ENCODE measurements at places on chromosomes 7 and 10.

DNA sequence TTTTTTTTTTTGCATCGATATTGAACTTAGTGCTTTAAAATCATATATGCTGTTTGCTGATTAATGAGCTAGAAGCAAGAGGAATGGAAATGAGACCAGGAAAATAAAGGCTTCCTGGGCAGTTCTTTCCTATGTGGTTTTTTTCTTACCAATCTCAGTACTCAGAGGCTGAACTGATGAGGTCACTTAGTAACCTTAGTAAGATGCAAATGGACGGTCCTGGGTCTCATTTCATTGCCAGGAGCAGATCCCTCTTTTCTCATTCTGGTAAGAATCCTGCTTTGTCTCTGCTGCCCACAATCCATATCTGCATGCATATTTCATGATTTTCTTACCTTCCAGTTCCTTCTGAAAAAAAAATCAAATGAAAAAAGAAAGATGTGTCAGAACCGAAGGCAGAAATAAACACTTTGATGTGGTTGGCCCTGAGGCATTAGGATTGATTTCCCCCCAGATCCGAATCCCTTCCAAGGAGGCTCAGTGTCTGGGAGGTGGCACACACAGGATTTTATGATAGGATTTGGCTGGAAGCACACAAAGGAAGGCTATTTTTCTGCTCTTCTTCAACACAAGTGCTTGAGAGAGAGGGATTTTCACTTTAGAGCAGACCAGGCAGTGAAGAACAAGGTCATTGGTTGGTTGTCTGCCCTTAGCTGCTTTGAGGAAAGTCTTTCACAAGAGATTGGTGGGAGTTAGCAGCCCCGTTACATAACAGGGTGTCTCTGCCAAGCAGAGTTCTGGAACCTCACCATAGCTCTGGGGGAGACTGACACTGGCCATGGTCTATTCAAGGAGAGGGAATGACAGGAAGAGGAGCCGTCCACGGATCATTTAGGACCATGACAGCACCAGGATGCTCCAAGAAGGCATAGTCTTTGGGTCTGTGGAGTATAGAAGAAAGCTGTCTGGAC lies 150.0 kb downstream of the CAMK1D start:
- DNase-seq: peak; percentile 42

DNA sequence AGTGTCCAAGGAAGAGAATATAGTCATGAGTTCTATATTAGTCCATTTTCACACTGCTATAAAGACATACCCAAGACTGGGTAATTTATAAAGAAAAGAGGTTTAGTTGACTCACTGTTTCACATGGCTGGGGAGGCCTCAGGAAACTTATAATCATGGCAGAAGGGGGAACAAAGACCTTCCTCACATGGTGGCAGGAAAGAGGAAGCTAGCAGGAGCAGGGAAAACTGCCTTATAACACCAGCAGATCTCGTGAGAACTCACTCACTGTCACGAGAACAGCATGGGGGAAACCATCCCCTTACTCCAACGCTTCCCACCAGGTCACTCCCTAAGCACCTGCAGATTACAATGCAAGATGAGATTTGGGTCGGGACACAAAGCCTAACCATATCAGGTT lies 139.0 kb upstream of the ZNF438 start:
- no peak for DNase-seq

DNA sequence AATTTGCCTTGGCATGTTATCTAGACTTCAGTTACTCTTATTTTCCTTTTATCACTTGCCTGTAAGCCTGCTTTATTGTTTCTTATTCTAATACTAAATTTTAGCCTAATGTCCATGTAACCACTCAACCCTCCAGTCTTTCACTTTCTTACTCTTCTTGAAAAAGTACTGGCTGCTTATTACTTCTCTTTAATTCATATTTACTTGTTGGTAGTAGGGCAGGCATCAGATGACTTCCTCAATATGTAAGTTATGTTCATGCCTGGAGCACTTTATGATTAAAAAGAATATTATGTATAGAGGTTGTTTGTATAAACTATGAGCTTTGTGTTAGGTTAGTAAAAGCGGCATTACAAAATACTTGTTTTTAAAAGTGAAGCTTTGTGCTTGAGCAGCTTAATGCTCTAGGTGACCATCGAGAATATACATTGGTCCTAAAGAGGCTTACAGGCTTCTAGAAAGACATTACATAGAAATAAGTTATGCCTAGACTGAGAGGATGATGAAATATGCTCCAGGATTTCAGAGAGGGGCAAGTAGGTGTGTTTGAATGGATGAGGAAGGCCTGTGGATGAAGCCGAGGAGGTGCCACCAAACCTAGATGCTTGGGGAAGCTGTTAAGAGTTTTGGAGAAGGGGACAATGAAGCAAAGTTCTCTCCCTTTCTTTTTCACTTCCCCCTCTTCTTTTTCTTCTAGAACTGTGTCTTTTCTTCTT lies 207.1 kb upstream of the HDAC9 start:
- DNase-seq: no peak

DNA sequence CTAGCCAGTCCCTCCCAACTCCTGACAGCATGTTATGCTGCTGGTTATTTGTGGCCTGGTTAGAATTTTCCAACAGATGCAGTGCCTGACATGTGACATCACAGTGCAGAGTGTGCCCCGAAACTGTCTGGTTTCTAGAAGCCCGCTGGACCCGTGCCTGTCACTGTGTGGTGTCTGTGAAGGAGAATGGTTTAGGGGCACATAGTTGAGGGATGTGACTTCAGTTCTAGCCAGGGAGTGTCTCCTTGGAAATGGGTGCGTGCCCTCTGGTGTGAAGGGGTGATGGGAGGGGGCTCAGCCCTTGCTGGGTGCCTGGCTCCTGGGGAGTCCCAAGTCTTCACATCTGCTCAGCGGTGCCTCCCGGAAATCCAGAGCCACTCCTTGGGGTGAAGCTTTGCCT lies 303.6 kb downstream of the GLRX3 start:
- no peak for DNase-seq

- no peak for DNase-seq
These were observed 2.1 kb downstream of the PAXIP1 start for GRCh38 chr7:155000795-155001194.

DNA sequence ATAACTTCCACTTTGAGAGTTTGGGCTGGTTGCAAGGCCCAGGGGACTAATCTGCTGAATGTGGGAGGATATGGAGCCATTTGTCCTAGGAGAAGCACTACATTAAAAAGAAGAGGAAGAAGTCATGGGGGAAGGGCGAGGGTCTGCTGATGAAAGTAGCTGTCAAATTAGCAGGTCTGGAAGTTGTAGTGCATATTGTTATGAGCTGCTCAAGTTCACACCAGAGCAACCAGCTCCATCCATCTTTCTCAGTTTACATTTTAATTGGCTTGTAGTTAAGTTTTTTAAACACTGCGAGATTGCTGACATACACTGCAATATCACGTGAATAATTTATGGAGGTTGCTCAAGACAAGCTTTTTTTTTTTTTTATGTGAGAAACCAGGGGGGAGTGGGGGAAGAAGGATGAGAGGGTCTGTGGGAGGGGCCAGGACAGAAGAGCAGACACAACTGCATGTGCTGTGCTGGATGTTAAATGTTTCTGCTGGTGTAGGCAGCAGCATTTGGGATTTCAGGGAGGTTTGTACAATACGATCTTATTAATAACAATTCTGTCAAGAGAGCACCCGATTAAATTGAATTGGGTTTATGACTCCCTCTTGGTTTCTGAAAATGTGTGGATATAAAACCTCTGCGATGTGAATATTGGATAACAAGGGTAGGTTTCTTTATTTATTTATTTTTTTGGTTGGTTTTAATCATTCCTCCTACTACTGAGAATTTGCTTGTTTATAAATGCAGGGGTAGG lies 759.0 kb upstream of the GALNT17 start:
- no peak for DNase-seq

GRCh38 chr7:123028339-123028738 lies 32.8 kb upstream of the TAS2R16 start:
- peak; percentile 37 for DNase-seq

- DNase-seq: peak; percentile 52
These were observed 22.0 kb upstream of the FZD1 start for GRCh38 chr7:91242097-91242844.

DNA sequence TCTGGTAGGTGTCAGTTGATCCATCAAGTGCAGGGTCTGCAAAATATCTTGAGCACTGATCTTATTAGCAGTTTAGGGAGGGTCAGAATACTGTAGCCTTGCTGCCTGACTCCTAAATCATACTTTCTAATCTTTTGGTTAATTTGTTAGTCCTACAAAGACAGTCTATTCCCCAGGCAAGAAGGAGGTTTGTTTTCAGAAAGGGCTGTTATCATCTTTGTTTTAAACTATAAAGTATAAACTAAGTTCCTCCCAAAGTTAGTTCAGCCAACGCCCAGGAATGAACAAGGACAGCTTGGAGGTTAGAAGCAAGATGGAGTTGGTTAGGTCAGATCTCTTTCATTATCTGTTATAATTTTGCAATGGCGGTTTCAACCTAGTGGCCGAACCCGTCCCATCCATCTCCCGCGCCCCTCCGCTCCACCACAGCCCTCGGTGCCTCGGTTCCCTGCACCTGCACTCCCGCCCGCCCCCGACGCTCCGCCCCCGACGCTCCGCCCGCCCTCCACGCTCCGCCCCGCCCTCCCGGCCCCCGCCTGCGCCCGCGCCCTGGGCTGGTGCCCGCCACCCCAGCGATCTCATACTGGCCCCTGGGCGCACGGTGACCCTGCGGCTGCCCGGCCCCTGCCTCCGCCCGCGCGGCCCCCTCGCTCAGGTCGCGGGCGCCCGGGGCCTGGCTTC lies at the start of gene ADCK2:
TSS of gene ADCK2 (plus strand) at position 564 of the 681 bp plus-strand sequence. CDS start 386 bp downstream, outside the sequence.
- DNase-seq: no peak

- no peak for DNase-seq
These were observed 180.0 kb upstream of the AHR start for GRCh38 chr7:17118412-17118811.

DNA sequence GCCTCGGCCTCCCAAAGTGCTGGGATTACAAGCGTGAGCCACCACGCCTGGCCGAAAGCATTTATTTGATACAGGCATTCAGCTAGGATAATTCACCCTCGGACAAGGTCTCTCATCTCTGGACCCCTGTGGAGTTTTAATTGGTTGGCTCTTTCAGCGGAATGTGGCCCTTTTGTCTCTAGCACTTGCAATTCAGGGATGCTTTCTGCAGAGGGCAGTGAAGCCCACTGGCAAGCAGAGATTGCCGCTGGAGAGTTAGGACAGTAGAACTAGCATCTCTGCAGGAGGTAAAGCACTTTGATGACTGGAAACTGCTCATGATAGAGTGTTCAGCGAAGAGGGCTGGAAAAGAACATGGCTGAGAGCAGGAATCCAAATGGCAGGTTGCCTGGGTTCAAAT lies 62.0 kb downstream of the SUFU start:
- DNase-seq: no peak

DNA sequence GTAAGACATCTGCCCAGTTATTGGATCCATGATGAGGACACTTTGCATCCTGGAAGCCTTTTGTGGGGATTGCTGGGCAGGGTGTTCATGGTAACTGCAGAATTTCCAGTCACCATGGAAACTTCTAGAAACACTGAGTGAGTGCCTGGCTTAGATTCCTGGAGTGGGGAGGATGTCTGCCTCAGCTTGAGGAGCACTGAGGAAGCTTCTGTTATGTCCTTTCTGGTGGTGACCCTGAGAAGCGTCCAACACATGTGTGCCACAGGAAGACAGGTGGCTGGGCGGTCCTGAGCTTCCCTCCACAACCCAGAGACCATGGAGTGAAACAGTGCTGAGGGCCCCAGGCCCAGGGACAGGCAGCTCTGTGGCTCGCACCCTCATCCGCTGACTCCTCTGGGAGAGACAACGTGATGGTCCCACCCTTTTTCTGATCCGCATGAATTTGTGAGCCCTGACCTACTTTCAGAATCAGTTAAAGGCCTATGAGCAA lies 191.8 kb upstream of the CXCL12 start:
- DNase-seq: peak; percentile 8

DNA sequence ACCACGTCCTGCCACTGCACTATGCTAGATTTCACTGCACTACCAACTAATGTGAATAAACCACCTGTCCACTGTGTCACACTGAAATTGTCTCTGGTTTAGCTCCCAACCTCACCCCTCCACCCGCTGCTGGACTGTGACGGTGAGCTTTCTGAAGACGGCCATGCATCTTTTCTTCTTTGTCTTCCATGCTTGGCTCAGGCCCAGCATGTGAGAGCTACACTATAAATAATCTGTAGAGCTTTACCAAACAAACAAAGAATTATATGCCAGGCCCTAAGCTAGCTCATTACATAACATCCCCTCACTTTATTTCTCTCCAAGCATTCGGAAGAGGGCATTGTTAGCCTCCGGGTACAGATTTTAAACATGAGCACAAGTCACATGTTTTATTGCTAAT lies 633.2 kb downstream of the TNS3 start:
- DNase-seq: no peak

GRCh38 chr7:65285906-65286864 lies 87.5 kb upstream of the ZNF92 start:
- DNase-seq: no peak

- DNase-seq: no peak
These were observed 98.6 kb downstream of the CREM start for GRCh38 chr10:35225204-35225603.

Measured in astrocyte of the spinal cord (primary cell).